Stimulated activated CD8-positive, alpha-beta memory T cell treated with anti-CD3 and anti-CD28 coated beads, Interleukin-2, amount 100 ng/mL, for 1 hour (primary cell): ENCODE measurements at places on chromosomes 4 and X.
A peak's percentile ranks its signal among the peaks of the same experiment; 100 is the strongest.

GRCh38 chr4:26753617-26754016, 107.0 kb upstream of the STIM2 start:
- no peak for DNase-seq

DNA sequence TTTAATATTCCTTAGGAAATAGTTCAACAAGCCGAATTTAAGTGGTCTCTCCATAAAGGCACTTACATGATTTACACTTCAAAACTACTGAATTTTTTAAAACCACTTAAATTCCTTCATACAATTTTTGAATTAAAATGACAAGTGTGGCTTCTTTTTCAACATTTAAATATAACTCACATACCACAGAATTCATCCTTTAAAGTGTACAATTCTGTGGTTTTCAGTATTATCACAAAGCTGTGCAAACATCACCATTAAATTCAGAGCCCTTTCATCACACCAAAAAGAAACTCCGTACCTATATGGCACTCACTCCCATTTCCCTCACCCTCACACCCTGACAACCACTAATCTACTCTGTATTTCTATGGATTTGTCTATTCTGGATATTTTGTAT, 200.9 kb upstream of the MAB21L2 start:
- no peak for DNase-seq

GRCh38 chr4:139841464-139842195, 176.0 kb downstream of the MGST2 start:
- peak; percentile 10 for DNase-seq

DNA sequence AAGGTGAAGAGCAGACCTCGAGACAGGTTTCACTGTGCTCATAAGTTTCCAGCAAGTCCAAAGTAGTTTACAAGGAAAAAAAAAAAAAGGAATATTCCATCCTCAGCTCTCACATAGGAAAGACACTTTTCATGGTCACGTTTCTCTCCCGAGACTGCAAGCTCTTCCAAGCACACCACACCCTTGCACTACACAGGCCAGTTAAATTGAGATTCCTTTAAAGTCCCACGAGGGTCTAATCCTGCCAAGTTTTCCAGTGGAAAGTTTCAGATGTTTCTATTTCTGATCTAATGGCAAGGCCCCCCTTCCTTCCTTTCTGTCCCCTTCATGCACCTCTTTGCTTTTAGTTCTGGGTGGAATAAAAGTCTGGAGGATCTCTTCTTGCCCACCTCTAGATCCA, 67.9 kb upstream of the PCDH19 start:
- no peak for DNase-seq

- DNase-seq: no peak
These were observed 354.5 kb upstream of the BOD1L1 start for GRCh38 chr4:13982010-13982409.

DNA sequence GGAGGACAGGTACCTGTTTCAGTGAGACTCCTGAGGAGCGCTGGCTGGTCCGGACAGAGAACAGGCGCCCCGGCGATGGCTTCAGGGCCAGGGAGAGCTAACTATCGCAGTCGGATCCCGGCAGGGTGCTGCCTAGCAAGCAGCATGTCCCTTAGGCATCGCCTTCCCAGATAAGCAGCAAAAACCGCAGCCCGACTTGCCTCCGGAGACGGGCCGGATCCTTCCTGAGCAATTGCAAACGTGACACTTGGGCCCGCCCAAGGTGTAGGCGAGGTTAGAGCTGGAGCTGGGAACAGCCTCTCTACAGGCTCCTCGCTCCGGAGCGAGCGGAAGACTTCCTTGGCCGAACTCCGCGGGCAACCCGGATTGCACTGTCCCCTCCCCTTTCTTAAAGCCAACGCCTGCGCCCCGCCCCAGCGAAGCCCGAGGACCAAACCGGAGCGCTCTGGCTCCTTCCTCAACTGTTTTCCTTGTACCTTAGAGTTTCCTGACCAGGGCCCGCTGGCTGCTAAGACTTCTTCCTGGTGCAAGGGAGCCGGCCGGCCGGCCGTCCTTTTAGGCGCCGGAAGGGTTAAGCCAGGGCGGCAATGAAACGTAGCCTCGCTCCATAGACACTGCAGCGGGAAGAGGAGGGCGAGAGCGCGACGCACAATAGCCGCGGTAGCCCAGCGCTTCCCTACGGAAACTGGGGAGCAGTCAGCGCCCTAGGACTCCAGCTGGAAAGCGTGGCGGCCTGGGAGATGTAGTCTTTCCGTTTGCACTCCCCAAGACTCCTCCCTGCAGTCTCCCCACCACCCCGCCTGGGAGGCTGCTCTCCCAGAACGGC, at the start of gene OPHN1:
Gene OPHN1, minus strand, starts transcription at position 341 of the 826 bp plus-strand sequence. CDS start 475 bp downstream, outside the sequence.
- DNase-seq: no peak

GRCh38 chrX:7515681-7516413, 327.1 kb upstream of the VCX start:
- no peak for DNase-seq

DNA sequence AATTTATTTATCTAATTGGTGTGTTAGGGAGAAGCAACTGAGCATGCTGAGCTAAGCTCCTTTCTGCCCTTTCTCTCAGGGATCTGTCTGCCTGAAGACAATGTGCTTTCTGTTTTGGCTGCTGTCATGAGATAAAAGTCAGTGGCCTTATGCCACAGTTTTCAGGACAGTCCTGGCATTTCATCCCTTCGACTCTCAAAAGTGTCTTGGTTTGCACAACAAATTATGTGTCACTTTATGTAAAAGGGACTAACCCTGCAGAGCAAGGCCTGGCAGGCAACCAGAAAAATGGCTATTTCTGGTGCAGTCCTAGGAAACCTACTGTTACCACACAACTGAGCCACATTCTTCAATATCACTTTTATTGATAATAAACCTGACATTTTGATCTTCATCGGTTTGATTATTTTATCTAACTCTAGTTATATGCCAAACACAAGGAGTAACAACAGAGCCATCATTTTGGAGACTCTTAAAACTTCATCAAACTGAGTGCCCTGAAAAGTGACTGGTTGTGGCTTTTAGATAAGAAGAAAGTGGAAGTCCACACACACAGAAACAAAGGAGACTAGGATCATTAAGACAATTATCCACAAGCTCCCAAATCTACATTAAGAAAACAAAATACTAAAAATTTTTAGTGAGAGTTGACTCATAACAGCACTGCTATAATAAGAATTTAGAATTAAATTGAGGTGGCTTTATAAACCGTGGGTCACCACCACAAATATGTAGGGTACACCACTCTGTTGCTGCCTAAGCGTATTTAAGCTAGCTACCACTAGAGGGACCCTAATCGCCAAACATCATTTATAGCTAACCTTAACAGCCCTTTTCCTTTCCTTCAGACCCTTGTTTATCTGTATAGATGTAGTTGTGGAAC, 95.9 kb upstream of the PTPN13 start:
- no peak for DNase-seq

DNA sequence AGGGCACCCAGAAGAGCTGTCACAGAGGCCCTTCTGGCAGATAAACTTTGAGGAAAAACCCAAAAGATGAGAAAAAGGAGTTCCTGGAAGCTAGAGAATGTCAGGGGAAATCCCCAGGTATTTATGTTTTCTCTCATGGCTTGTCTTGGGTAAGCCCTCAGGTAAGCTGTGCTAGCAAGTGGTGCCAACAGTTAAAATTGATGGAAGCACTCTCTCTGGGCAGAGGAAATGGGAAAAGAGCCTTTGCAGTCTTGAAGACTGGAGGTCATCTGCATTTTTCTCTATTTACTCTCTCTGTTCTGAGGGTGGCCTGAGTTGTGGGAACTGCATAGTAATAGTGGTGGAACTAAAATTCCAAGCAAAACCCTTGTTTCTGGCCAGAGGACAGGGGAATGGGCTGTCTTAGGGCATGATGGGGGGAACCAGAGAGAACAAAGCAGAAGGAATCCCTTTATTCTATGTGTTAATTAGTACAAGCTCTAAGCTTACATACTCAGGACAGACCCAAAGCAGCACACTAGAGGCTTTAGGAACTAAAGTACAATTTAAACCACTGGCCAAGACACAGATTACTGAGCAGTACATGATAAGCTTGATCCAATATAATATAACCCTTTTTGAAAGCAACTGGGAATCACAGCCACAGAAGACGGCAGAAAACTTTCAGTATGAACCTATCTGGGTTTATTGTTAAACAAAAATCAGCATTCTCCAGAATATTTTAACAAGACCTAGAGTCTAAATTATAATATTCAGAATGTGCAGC, 53.3 kb upstream of the SLC10A4 start:
- no peak for DNase-seq

- no peak for DNase-seq
These were observed 88.4 kb downstream of the LCORL start for GRCh38 chr4:17933126-17933525.

GRCh38 chr4:112865443-112865842, 184.0 kb upstream of the ANK2 start:
- DNase-seq: no peak

DNA sequence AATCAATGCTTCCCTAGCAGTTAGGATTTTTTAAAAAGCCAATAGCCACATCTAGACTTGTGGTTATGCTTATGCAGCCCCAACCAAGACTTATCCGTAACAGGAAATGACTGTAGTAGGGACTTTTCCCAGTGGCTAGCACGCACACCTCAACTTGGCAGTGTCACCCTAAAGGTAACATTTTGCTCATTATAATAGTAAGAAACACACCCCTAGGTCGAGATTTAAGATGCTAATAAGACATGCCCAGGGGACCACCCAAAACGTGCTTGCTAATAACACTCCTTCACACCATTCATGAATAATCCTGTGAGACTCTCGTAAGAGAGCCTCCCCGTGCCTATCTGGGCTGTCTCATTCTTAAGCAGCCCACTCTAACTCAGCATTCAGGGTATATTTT, 195.3 kb downstream of the CHIC1 start:
- DNase-seq: no peak

GRCh38 chr4:115850799-115851509, 737.5 kb upstream of the NDST4 start:
- no peak for DNase-seq

GRCh38 chrX:109270580-109271484, 211.1 kb downstream of the GUCY2F start:
- no peak for DNase-seq

GRCh38 chr4:18859468-18859867, 837.9 kb upstream of the LCORL start:
- DNase-seq: no peak

DNA sequence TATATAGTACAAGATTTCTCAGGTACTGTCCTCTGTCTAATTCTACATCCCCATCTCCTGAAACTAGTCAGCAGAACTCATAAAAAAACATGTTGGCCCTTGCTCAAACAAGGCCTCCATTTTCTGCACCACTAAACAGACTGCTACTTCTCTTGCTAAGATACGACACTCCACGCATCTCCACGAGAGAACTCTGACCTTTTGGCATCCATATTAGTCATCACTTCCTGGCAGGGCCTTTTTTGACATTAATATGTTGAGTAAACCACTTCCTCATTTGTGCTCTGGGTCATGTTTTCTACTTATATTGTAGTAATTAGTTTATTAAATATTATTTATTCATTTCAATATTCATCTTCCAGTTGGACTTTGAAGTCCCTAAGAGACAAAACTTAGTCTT, 65.6 kb downstream of the DCAF8L1 start:
- no peak for DNase-seq

- DNase-seq: no peak
These were observed 3.1 kb downstream of the SLC49A3 start for GRCh38 chr4:685679-686412.

DNA sequence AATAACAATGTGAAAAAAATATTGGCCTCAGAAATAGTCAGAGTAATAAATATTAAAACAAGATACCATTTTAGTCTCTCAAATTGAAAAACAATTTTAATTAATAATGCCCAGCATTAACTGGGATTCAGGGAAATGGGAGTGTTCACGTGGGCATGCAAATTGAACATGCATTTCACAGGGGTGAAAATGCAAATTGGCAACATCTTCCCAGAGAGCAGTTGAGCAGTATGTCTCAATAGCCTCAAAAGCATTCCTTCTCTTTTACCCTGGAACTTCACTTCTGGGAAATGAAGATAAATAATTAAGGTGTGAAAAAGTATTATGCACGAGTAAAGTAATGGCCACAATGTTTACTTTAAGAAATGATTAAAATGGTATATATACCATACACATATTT, 21.3 kb downstream of the NOX1 start:
- DNase-seq: no peak

GRCh38 chr4:46956451-46956850, 36.9 kb downstream of the GABRA4 start:
- no peak for DNase-seq

DNA sequence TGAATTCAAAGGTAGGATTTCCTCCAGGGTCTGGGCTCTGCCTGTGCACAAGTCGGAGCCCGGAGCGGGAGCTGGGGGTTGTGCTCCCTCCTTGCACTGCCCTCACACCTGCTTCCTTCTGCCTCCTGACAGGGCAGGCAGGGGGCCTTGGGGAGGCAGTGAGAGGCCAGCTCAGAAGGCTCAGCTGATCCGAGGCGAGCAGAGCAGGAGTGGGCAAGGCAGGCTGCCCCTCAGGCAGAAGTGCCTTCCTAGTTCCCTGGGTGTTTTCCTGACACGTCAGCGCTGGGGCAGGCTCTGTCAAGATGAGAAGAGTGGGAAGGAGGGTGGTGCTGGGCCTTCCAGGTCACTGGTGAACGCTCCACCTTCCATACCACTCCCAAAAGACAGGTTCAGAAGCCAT, 5.5 kb upstream of the IRAK1 start:
- no peak for DNase-seq

GRCh38 chr4:42278709-42279324, 118.5 kb upstream of the SHISA3 start:
- DNase-seq: no peak

GRCh38 chrX:120365320-120365719, 3.4 kb downstream of the ATP1B4 start:
- no peak for DNase-seq

- no peak for DNase-seq
These were observed 71.2 kb downstream of the DCTD start for GRCh38 chr4:182846036-182846435.

DNA sequence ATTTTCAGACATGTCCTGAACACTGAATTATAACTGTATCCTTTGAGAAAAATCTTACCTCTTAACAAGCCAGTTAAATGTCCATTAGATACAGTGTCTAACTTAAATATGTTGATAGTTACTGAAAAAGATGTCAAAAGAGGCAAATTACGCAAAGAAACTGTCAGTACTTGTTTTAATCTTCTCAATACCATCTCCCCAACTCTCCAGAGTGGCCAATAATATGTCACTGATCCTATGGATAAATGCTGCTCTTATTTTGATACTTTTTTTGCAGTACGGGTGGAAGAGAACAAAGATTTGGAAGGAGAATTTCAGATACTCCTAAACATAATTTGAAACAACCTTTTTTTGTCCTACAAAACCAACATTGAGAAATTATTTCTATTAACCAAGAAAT, 192.7 kb downstream of the CBR4 start:
- DNase-seq: no peak

- DNase-seq: no peak
These were observed 56.2 kb upstream of the MAPK10 start for GRCh38 chr4:86416081-86416480.

GRCh38 chr4:125464146-125464545, 149.4 kb downstream of the FAT4 start:
- DNase-seq: no peak

GRCh38 chr4:176949029-176949428, 156.3 kb upstream of the VEGFC start:
- DNase-seq: no peak
